Heart left ventricle (tissue), 16 donors: ENCODE measurements at places on chromosomes 2 and 18.

GRCh38 chr2:61771904-61772845 is 81.7 kb downstream of the FAM161A start:
- no peak for DNase-seq

- DNase-seq, result peak; percentile 75
Observed at GRCh38 chr2:42967959-42968674, 175.7 kb upstream of the HAAO start.

- no peak for DNase-seq
Observed at GRCh38 chr2:181348107-181348837, 108.9 kb upstream of the ITGA4 start.

- no peak for DNase-seq
Observed at GRCh38 chr18:79881695-79882094, 69.8 kb downstream of the SLC66A2 start.

GRCh38 chr2:168424112-168424951 is 31.7 kb upstream of the CERS6 start:
- no peak for DNase-seq

DNA sequence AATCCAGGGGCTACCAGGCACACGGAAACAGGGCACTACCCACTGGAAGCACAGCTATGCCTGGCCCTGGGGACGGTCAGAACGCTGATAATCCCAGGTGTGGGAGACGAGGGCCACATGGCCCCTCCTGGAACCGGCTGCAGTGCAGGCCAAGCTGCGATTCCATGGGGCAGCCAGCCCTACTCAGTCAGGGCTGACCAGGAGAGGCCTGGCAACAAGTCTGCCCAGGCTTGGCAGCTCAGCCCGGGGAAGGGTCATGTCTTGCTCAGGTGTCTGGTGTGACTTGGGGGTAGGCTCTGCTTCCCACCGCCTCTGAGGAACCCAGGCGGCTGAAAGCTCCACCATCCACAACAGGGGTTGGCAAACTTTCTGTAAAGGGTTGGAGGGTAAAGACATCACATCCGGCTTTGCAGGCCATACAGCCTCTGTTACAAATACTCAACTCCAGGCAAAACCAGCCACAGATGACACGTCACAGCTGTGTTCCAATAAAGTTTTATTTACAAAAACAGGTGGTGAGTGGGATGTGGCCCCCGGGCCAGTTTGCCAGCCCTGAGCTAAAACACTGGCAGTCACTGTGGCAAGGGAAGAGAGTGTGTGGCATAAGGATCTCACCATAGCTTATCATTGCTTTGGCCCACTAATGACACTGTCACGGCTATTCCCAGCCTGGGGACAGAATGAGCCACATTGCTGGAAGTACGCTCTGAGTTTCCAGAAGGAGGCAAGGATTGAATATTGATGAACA is 85.2 kb downstream of the NDUFA10 start:
- peak; percentile 21 for DNase-seq

DNA sequence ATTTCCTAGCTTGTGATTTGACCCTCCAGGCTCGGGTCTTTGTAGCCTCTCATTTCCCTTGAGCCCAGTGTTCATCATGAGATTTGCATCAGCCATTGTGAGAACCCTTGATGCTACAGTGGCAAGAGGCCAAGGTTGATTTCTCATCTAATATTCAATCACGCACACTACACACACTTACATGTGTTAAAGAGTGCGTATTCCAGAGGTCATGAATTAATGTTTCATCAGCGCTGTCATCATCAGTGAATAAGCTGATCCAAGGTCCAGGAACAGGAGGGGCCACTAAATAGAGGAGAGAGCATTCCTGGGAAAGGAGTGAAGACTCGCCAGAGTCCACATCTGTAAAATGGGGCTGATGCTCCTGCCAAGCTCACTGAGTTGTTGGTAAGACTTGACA is 276.1 kb upstream of the SIX2 start:
- no peak for DNase-seq

DNA sequence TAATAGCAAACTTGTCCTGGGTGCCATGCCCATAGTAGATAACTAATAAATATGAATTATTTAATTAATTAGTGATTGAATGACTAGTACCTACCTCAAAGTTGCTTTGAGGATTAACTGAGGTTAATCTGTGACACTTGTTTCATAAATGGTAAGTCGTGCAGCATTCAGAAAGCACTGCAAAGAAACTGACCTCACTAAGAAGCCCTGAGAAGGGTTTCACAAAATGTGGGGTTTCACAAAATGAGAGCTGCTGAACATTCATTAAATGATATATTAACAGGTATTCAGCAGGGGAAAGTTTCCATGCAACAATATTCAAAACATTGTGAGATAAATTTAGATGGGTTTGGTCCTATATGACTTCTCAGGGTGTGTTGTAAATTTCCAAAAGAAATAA is 236.2 kb downstream of the OSR1 start:
- no peak for DNase-seq
